ENCODE measurements at places on chromosomes 13 and 19. TPM values are rescaled to one million over a fixed set of nuclear protein-coding genes. Genes with fewer than 3 reads are reported as not detected.
A peak's percentile ranks its signal among the peaks of the same experiment; 100 is the strongest.

GRCh38 chr19:21698215-21698614, 69.2 kb downstream of the ZNF100 start:
- no peak for DNase-seq

DNA sequence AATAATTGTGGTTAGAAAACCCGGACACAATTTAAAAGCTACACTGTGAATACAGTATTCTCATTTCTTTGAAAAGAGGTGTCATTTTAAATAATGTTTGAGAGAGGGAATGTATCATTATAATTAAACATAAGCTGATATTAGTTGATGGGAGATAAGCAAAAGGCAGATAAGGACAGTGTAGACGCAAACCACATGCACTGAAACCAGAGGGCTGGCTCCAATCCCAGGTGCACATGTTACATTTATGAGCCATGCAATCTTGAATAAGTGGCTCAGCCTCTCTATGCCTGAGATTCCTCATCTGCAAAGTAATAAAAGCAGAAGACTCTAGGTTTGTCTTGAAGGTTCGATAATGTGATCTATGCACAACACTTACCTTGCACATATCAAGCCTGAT, 238.7 kb downstream of the EFNB2 start:
- no peak for DNase-seq

GRCh38 chr19:3483226-3483628, at the start of gene SMIM44:
SMIM44 (minus strand) TSS chr19:3483441; CDS start chr19:3483403, 38 bp downstream.
- DNase-seq: no peak

Gene KLK2
- total RNA-seq: not detected

Gene MATK
- total RNA-seq: 2.9 TPM

DNA sequence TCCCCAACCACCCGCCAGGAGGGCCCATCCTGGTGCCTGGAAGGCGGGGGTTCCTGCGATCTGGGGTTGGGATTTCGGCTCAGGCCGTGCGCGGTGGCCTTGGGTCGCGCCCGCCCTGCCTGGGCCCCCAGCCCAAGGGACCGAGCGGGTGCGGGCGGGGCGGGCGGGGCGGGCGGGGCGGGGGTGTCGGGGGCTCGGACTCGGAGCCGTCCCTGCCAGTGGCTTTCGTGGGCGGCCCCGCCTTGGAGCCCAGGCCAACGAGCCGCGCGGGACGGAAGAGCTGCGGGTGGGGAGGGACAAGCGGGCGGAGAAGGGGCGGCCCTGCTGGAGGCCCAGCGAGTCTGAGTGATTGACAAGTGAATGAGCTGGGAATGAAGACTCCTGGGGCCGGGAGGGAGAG, 24.6 kb upstream of the ZNF729 start:
- DNase-seq: peak; percentile 26

GRCh38 chr19:53132141-53132991, at the start of gene ZNF415:
ZNF415 (minus strand) TSS chr19:53132910; CDS start chr19:53122676, 10,234 bp downstream.
- DNase-seq: no peak

- no peak for DNase-seq
Measured at GRCh38 chr13:26571518-26571917, 14.0 kb downstream of the WASF3 start.

Gene ZNF616
- 3.0 TPM for total RNA-seq

DNA sequence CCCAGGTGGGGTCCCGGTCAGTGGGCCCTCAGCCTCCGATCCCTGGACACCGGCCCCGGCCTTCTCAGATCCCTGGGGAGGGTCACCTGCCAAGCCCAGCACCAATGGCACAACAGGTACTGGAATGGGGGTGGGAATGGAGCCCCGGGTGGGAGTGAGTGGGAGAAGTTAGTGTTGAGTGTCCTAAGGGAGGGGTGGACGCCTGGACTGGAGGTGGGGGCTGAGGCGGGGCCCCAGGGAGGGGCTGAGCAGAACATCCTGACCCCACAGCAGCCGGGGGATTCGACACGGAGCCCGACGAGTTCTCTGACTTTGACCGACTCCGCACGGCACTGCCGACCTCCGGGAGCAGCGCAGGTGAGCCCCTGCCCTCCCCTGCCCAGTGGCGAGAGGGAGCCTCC, 17.7 kb downstream of the EPN1 start:
- no peak for DNase-seq

DNA sequence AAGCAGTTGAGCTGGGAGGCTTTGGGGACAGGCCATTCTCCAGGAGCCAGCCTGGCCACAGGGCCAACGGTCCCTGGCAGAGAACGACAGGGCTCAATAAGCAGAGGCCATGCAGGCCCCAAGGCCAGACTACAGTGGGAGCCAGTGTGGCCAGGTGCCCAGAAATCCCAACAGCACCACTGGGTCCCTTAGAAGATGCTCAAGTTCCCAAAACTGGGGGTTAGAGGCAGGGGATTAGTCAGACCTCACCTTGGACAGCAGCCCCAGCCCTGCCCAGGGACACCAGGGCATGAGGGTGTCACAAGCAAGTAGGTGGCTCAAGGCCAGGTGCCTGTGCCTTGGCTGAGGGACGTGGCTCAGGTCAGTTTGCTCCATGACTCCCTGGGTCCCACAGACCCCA, 12.8 kb downstream of the SCGB2B2 start:
- no peak for DNase-seq

Gene IL11
- not detected for total RNA-seq

Gene IFI30
- total RNA-seq: 22.4 TPM
